ENCODE measurements at places on chromosomes 7 and 10.
A peak's percentile ranks its signal among the peaks of the same experiment; 100 is the strongest.

DNA sequence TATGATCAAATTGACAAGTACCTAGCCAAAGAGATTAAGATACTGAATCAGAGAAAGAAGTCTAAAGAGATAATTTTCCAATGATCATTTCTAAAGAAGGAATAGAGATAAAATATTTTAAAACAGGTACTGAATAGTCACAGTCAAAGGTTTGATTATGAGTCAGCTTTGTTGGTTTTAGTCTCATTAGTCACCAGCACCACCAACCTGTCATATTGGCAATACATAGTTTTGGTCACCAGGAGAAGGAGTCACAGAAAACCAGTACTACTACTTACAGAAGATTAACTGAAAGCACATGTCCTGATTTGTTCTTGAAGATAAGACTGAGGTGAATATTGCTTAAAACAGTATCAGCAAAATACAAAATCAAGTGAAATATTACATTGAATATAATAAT lies 34.6 kb downstream of the ZEB1 start:
- DNase-seq, result no peak

DNA sequence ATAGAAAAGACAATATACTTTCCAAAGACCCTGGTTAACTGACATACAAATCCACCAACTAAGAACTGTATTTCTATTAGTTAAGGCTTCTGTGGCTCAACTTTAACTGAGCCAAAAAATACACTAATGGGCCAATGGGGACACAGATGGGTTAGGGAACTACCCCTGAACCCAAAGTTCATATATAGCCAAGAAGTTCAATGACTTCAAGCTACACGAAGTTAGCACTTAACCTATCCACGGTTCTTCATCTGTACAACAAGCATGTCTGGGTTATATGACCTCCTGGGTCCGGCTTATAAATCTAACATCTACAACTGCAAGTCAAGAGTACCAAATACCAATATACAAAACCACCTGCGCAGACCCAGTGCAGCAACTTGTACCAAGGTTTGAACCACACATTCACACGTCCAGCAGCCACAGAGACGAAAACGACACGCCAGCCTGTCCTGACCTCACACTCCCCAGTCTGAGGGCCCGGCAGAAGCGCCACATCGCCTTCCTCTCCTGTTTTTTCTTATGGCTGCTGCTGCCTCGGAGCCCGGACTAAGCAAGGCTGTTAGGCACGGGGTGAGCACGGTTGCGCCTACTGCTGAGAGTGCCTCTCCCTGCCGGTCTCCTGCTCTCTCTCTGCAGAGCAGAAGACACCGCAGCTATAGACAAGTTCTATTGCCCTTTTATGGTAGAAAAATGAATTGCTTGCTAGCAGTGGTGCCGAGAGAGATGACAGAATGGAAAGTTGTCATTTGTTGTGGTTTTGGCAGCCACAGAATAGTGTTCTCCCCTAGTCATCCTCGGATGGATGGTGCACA lies 86.3 kb downstream of the RNF216 start:
- no peak for DNase-seq

DNA sequence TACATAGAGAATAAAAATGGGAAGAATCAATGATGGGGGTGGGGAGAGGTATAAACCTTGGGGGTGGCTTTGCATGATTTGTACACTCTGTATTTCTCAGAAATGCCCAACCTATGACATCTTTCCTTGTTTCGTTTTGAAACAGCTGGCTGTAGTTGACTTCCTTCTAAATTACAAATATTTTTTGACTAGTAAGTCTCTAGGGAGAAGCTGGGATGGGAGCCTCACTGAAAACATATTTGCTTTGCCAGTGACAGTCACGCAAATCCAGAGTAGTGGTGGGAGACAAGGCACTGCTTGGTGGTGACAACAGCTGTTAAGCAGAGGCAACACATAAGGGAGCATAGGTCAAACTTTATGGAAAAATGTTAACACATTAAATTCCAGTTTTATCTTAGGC lies 440.5 kb downstream of the SEMA3D start:
- DNase-seq, result no peak

GRCh38 chr7:37068038-37068437 lies 343.7 kb upstream of the AOAH start:
- DNase-seq, result no peak

DNA sequence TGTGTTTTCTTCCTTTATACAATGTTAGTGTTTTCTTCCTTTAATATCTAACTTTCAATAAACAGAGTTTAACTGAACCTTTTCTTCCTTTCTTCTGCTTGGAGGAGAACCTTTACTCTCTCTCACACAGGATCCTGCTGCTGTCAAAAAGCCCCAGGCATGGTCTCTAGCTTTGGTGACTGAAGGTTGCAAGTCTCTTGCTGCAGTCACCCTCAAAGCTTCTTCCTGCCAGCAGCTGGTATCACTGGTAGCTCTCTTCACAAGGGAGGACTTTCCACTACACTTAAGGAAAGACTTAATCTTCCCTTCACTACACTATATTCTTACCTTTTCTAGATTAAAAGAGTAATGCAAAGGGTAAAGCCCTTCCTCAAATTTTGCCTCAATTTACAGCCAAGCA lies 153.4 kb downstream of the SGMS1 start:
- DNase-seq, result no peak

GRCh38 chr7:120170834-120171233 lies 102.1 kb upstream of the KCND2 start:
- DNase-seq, result no peak

GRCh38 chr10:15748126-15748525 lies 28.4 kb upstream of the ITGA8 start:
- DNase-seq, result no peak

GRCh38 chr7:51224811-51225595 lies 91.6 kb downstream of the COBL start:
- no peak for DNase-seq

GRCh38 chr10:91788527-91788926 lies 9.7 kb upstream of the TNKS2 start:
- DNase-seq, result no peak

DNA sequence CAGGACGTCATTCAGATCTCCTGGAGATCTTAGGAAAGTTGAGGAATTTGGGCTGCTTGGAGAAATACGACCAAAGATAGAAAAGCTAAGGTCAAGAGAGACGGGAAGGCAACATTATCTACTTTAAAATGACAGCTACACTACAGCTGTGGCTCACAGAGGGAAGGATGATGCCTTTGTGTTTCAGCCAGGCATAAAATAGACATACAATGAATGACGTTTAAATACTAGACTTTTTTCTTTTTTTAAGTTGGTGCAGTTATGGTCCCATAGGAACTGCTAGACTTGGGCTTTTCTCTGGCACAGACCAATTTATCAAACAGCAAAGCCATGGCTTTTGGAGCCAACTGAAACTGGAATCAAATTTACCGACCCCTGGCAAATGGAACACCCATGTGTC lies 164.8 kb downstream of the MAGI2 start:
- no peak for DNase-seq

GRCh38 chr10:69426376-69426727 lies 9.6 kb upstream of the TACR2 start:
- DNase-seq, result no peak

DNA sequence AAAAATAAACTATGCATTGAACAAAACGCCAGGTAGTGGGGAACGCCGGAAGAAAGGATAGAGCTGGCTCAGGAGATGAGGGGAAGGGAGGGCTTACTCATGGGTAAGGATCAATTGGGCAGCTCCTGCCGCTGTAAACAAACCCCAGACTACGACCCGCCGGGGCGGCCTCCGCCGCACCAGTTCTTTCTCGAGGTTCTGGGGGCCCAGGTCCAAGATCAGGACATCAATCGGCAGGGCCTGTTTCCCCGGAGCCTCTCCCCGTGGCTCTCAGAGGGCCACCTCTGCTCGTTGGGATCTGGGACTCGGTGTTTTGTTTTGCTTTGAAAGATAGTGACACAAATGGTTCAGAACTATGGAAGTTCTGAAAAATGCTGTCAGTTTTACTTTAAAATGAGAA lies 140.4 kb downstream of the ELFN1 start:
- DNase-seq, result peak; percentile 52

DNA sequence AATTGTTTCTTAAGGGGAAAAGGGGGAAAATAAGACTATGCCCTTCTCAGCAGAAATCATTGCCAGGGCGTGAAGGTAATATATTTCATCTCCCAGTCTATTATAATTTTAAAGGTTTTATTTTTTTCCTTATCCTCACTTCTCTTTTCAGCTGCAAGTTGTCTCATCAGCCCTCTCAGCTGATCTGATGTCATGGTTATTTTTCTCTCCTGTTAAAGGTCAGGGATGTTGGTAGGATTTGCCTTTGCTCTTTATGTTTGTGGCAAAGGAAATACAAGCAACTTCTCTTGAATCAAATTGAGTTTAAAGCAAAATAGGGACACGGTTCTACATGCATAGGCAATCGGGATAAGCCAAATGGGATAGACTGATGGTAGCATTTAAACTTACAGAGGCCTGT lies 946.9 kb downstream of the SORCS1 start:
- DNase-seq, result no peak

DNA sequence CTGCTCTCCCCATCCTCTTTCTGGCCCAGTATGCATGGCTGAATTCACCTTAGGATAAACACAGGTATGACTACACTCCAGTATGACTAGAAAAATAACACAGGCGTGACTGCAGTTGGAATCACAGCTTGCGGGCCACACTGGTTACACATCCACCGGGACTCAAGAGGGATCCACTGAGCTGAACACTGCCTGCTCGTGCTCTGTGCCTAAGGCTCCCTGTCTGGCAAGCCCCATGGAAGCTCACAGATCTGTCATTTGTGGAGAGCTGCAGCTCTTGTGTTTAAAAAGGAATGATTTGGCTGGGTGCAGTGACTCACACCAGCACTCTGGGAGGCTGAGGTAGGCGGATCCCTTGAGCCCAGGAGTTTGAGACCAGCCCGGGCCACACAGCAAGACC lies 26.8 kb downstream of the VOPP1 start:
- DNase-seq, result no peak

DNA sequence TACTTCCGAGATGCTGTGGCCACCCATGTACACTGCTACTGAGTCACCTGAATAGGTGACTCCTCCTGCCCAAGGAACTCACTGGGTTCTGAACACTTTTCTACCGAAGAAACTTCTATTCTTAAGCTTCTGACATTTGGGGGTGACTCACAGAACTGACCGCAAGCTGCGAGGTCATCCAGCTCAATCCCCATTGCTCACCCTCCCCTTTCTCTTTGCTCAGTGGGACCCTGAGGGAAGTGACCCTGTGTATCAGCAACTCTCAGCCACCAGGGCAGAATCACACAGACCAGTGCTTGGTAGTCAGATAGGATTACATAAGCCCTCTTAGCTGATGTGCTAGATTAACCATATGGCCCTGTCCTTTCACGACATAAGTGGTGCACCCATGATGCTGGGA lies 46.3 kb downstream of the INSYN2A start:
- DNase-seq, result no peak

GRCh38 chr7:158192956-158193355 lies 394.7 kb downstream of the PTPRN2 start:
- no peak for DNase-seq

DNA sequence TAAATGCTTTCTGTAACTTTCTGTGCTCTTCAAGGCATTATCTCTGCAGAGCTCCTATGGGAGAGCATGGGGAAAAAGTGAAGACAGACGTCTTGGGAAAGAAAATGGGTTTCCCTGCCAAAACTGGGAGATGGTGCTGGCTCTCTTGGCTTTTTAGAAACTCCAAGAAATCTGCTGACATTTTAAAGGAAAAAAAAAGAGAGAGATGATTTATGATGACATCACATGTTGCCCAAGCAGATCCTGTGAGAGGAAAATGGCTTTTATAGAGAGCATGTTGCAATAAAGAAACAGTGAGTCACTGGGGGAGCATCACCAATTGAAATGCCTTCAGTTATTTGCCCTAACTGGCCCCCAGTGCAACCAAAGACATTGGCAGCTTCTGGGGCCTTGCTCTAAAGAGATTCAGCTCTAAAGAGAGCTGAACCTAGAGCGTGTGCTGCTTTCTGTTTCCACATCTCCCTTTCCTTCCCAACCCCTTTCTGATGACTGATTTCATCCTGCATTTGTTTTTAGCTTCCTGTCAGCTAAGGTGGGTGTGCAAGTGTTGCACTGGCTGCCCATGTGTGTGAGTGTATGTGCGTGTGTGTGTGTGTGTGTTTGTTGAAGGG lies 37.7 kb downstream of the LRMDA start:
- no peak for DNase-seq

DNA sequence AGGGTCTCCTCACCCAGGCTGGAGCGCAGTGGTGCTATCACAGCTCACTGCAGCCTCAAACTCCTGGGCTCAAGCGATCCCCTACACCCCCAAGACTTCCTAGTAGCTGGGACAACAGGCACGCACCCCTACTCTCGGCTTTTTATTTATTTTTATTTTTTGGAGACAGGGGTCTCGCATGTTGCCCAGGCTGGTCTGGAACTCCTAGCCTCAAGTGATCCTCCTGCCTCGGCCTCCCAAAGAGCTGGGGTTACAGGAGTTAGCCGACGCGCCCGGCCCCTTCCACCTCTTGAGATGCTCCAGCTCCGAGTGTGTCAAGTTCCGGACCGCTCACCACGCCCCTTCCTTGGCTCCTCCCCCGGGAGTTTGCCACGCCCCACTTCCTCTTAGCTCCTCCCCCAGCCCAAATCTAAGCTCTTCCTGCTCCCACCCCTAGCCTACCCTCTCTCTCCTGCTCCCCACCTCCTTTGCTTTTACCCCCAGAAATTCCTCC lies 6.3 kb downstream of the NAT16 start:
- DNase-seq, result no peak

GRCh38 chr7:8615019-8615418 lies 181.6 kb downstream of the NXPH1 start:
- DNase-seq, result no peak

- DNase-seq, result no peak
Measured at GRCh38 chr7:118312966-118313365, 88.5 kb downstream of the ANKRD7 start.

DNA sequence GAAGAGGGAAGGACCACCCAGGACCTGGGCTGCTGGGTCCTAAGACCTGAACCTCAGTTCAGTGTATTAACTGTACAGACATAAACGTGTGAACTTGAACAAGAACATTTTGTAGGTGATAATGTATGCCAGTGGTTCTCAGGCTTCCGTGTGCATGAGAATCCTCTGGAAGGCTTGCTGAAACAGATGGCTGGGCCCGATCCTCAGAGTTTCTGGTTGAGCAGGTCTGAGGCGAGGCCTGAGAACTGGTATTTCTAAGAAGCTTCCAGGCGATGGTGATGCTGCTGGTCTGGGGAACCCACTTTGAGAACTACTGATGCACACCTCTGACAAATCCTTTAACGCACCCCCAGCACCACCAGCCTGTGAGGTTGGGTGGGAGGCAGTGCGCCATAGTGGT lies 70.4 kb downstream of the CDH23 start:
- no peak for DNase-seq

GRCh38 chr7:50674896-50675835 lies 107.5 kb downstream of the GRB10 start:
- no peak for DNase-seq

- no peak for DNase-seq
Measured at GRCh38 chr10:22805304-22805703, 90.9 kb upstream of the PIP4K2A start.

All from chondrocyte (in vitro differentiated cells).